NCI-H748 treated with DMSO at 0.1 percent for 48 hours (cell line): ENCODE measurements at places on chromosomes 11 and 22.
A peak's percentile ranks its signal among the peaks of the same experiment; 100 is the strongest.

DNA sequence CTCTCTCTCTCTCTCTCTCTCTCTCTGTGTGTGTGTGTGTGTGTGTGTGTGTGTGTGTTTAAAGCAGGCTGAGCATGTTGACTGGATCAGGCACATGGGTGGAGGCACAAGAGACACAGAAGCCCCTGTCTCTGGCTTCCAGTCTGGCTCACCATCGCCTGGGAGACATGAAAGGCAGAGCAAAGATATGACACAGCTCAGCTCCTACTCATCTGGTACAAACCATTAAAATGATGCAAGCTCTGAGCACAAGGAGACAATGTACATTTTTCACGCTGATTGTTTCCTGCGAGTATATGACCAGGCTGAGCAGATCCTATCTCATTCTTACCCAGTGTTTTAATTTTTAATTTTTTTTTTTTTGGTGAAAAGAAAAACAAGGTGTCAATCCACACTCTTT, 9.5 kb downstream of the SLC6A5 start:
- DNase-seq, result no peak

DNA sequence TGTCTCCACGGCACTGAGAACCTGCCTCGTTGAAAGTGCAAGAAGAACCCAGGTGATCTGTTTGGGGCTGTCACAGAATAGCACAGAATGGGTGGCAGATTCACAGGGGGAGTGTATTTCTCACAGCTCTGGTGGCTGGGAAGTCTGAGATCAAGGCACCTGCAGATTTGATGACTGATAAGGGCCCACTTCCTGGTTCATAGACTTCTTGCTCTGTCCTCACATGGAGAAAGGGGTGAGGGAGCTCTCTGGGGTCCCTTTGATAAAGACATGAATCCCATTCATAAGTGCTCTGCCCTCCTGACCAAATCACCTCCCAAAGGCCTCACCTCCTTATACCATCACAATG, 198.5 kb upstream of the SORL1-AS1 start:
- DNase-seq, result no peak

- no peak for DNase-seq
Observed at GRCh38 chr11:69642549-69642912, 1.6 kb downstream of the CCND1 start.

GRCh38 chr22:29377979-29378378, 10.4 kb downstream of the AP1B1 start:
- DNase-seq, result no peak

- DNase-seq, result no peak
Observed at GRCh38 chr11:131656839-131657211, 286.4 kb downstream of the NTM start.

- DNase-seq, result peak; percentile 34
Observed at GRCh38 chr11:73184953-73185671, 33.0 kb upstream of the P2RY2 start.
